Upper lobe of right lung (tissue), 1 donor: ENCODE measurements at places on chromosomes 16 and 17. TPM values are rescaled to one million over a fixed set of nuclear protein-coding genes. Genes with fewer than 3 reads are reported as not detected.

DNA sequence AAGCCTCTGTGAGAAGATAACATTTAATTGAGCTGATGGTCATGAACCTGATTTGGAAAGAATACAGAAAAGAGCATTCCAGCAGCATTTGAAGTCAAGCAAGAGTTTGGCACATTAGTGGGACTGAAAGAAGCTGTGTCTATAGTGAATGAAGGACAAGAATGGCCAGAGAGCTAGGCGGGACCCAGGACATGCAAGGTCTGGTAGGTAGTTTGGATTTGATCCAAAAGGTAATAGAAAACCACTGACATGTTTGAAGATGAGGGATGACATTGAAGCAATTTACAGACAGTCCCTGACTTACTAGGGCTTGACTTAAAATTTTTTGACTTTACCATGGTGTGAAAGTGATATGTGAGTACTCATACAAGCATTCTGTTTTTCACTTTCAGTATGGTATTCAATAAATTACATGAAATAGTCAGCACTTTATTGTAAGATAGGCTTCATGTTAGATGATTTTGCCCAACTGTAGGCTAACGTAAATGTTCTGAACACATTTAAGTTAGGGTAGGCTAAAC is 7.6 kb downstream of the CYB5B start:
- no peak for DNase-seq
- peaks cover 8% of the 10 kb centered on the region for H3K4me1 ChIP-seq
- H3K27me3 ChIP-seq: no peaks in the 10 kb centered on the region
- H3K36me3 ChIP-seq: peaks cover 64% of the 10 kb centered on the region
- no peak overlapping the region for H3K27ac ChIP-seq

DNA sequence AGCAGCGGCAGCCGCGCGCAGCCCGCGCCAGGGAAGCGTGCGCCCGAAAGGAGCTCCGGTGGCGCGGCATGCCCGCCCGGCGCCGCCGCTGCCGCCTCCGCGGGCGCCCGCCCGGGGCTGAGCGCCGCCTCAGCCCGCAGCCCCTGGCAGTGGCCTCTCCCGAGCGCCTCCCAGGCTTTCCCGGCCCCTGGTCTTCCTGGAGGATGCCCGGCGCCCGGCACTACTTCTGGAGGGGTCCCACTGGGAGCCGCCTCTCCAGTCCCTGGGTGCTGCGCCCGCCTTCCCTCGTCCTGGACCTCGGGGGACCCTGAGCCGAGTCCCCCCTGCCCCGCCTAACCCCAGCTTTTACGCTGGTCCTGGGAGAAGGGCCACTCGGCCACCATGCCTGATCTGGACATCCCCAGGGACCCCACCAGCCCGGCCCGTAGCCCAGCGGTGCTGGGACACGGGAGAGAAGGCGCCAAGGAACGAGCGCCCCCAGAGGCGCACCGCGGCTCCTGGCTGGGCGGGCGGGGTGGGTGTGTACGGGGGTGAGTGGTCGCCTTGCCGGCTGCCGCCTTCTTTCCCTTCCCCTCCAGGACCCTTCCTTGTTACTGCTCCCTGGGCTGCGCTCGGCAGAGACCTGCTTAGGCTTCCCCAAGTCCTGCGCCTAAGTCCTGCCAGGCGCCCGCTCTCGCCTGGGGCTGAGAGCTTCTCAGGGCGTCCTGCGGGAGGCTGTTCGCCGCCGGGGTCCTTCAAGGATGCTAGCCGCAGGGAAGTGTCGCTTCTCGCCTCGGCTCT is 704 bp downstream of the ASIC2 start:
- H3K27me3 ChIP-seq: peaks cover 71% of the 10 kb centered on the region
- no peak for DNase-seq
- H3K4me3 ChIP-seq: peak overlapping the region; percentile 14
- H3K27ac ChIP-seq: no peak overlapping the region

TTLL6 gene
- total RNA-seq: 0.20 TPM

KLHL36 gene
- total RNA-seq: 56.3 TPM
